ENCODE measurements at places on chromosomes 13 and 19.

- no peak for DNase-seq
Measured at GRCh38 chr13:44976949-44977583, 12.2 kb downstream of the NUFIP1 start.

DNA sequence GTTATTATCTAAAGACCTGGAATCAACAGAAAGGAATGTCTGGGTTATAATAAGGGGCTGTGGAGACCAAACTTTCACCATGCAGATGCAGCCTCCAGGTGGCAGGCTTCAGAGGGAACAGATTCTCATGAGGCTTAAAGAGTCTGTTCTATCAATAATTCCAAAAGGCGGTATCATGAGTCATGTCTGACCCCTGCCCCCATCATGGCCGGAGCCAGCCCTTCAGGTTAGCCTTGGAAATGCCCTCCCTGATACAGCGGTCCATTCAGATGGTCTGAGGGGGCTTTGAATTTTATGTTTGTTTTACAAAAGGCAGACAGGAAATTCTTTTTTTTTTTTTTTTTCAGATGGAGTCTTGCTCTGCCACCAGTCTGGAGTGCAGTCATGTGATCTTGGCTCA is 21.7 kb upstream of the LAMP1 start:
- no peak for DNase-seq

- DNase-seq, result no peak
Measured at GRCh38 chr13:21546372-21546771, 57.6 kb downstream of the MICU2 start.

GRCh38 chr19:44305457-44305856 is 632 bp upstream of the ZNF235 start:
- DNase-seq, result no peak

DNA sequence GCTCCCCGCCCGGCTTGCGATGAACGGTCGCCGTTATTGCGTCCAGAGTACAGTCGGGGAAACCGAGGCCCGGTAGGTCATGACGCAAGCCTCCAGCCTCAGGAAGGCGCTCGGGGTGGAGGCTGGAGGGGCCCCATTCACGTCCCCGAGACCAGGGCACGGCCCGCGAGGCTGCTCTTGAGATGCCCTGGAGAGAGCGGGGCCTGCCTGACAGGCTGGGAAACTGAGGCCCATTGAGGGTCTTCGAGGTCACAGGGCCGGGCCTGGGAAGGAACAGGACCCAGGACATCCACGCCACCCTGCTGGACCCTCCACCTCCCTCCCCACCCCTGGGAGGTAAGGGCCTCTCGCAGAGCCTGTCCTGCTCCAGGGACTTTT is 367 bp downstream of the NDUFS7 start:
- DNase-seq, result no peak

DNA sequence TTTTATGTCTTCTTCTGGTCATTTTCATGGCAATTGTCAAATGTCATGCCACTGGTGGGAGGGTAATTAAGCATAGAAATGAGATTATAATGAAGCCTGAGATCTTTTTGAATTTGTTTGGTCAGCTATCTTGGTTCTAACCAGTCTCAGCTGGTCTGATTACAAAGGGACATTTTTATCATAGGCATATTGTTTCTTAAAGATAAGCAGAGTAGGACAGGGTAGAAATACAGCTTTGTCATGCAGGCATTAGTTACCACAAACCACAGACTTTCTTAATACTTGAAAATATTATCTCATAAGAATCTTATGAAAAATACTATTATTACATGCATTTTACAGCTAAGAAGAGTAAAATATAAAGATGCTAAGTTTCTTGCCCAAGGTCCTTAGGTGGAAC is 1761.5 kb downstream of the PCDH9 start:
- no peak for DNase-seq

- no peak for DNase-seq
Measured at GRCh38 chr13:102721800-102722231, 27.0 kb upstream of the METTL21C start.

- DNase-seq, result peak; percentile 42
Measured at GRCh38 chr19:48496959-48497727, 14.5 kb downstream of the LMTK3 start.

GRCh38 chr13:64272681-64273080 is 2857.0 kb upstream of the PCDH20 start:
- DNase-seq, result no peak

DNA sequence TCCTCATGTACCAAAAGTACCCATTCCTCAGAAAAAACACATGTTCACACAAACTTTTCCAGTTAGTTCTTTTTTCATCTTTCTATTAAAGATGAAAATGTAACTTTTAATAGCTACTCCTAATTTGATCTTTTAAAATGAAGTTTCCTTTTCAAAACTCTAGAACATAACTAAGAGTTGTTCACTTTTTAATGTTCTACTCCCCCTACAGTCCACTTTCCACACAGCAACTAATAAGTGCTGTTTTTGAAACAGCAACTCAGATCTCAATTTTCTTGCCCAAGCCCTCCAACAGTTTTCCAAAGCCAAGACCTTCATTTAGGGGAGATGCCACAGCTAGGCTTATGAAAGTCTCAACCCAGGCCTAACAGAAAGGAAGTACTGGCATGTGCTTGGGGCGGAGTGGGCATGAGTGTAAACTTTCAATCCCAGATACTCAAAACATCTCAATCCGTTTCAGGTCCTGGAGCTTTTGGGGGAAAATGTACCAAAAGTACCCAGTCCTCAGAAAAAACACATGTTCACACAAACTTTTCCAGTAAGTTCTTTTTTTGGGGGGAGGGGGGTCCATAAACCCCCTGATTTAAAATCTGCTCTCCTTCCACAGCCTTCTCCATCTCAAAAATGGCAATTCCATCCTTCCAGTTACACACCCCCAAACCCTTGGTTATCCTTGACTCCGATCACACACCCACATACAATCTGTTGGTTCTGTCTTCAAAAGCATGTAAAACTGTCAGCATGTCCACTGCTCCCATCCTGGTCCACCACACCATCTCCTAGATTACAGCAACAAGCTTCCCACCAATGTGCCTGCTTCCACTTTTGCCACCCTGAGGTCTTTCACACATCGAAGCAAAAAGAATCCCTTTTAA is 2.0 kb downstream of the FBL start:
- DNase-seq, result no peak

GRCh38 chr13:44347949-44348348 is 25.7 kb upstream of the SERP2 start:
- no peak for DNase-seq

DNA sequence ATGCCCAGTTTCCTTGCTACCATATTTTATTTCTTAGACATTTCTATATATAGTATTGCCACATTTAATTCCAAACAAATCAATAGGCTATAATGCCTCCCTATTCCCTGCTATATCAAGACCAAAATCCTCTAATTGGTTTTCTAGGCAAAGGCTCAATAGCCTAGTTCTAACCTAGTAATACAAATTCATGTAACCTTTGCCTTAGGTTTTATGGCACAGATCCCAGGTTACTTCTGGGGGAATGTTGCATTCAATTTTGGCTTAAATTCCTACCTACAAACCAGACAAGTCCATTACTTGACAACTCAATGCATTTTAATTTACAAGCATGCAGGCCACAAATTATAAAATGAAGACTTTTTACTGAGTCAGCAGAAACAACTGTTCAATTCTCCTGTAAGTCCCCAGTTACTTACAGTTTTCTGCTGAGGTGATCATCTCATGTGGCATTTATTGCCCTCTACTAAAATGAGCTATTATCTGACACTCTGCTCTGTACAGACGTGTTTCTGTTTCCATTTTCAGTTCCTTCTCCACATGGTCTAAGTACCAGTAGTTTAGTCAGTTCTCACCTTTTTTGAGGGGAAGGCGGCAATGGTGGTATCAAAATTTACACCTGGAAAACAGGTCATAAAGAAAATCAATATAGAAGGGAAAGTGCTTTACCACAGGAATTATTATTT is 11.7 kb downstream of the KCNRG start:
- no peak for DNase-seq

GRCh38 chr19:48502350-48503018 is 9.2 kb downstream of the LMTK3 start:
- peak; percentile 61 for DNase-seq

- DNase-seq, result no peak
Measured at GRCh38 chr13:22288496-22288895, 617.6 kb downstream of the FGF9 start.

DNA sequence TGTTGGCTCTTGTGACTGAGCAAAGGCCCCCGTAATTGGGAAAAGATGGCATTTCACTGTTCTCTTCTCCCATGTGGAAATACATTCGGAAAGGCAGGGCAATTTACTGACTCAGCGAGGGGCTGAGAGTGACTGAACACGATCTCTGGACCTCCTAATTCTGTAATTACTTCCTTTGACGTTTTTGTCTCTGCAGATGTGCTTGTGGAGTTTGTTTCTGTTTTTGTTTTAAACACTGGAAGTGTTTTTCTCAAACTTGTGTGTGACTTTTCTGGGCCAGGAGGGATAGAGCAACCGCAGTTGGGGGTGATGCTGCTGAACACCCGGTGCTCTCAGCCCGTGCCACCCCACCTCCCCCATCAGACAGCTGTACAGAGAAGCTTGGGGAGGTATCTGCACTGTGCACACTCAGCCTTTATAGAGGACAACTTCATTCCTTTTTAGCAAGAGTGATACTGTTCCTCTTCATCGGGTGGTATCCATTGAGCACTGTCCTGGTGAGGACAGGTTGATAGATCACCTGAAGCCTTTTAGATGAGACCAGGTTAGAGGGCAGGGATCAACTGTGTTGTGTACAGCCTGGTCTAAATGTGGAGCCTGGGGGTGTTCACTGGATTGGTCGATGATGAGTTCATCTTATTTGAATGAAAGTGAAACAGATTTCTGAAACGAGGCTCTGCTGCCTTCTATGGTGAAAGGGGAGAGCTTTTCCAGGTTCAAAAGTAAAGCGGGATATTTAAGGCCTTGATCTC is 117.4 kb downstream of the ESD start:
- DNase-seq, result no peak

DNA sequence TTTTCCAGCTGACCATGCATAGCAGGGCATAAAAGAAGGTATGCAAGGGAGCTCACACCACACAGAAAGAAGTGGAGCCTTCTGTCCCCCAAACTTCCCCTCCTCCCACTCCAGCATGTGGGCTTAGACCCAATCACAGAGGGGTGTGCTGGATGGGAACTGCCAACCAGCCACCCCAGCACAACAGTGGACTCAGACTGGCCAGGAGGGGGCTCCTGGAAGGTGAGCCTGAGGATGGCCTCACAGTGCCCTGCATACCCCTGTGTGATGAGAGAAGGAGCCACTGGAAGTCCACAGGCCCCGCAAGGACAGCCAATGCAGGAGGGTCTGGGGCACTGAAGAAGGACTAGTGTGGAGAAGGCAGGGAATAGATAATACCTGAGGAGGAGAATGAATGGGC is 106.9 kb upstream of the SERP2 start:
- no peak for DNase-seq

- no peak for DNase-seq
Measured at GRCh38 chr13:40187324-40187795, 479.1 kb downstream of the FOXO1 start.

GRCh38 chr13:50720861-50721671 is 122.4 kb downstream of the DLEU7 start:
- DNase-seq, result no peak

GRCh38 chr19:39003188-39003587 is 27.6 kb upstream of the FBXO17 start:
- no peak for DNase-seq

- no peak for DNase-seq
Measured at GRCh38 chr13:39399102-39399501, 203.9 kb downstream of the LHFPL6 start.

- DNase-seq, result no peak
Measured at GRCh38 chr19:45876161-45876410, 9.9 kb downstream of the IRF2BP1 start.

DNA sequence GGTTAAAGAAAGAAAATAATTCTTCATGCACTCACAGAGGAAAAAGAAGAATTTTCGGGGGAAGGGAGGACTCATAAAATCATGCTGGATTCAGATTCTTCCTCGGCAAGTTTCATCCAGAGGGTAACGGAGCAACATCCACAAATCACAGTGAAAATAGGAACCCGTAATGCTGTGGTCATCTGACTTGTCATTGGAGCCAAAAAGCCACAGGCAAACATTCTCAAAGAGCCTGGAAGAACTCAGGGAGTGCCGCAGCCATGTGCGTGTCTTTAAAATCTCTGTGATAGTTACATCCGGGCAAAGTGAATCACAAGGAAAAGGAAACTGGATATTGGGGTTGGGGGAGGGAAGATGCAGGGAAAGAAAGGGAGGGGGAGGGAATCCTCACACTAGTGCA is 33.0 kb upstream of the VSTM2B start:
- peak; percentile 34 for DNase-seq

DNA sequence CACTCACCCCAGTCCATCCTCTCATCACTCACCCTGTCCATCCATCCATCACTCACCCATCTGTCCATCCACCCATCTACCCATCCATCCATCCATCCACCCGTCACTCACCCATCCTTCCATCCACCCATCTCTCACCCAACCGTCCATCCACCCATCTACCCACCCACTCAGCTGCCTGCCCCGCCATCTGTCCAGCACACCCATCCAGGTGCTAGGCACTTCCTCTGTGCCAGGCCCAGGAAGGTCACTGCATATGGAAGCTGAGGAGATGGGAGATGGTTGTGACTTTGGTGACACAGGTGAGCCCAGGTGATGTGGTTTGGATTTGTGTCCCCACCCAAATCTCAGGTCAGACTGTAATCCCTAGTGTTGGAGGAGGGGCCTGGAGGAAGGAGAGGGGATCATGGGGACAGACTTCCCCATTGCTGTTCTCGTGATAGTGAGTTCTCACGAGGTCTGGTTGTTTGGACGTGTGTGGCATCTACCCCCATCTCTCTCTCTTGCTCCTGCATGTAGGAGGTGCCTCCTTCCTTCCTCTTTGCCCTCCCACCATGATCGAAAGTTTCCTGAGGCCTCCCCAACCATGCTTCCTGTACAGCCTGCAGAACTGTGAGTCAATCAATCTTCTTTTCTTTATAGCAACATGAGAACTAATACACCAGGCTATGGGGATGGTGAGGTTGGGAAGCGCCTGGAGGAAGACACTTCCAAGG is 15.9 kb upstream of the C13orf46 start:
- no peak for DNase-seq

DNA sequence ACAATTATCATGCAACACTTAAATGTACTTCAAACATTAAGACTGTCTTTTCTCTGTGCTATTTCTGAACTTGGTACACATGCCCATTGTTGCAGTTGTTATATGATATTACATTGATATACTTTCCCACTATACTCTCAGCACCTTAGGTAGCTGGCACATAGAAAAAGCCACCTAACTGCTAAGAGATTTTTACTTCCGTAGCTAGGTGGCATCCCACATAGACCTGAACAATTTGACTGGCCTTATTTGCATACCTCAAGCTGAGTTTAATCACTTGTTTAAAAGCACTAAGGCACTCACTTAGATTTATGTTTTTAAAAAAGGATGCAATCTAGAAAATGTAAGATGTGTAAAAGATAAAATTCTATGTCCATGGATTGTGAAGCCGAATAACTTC is 194.2 kb downstream of the POU4F1 start:
- no peak for DNase-seq

GRCh38 chr13:77386046-77386445 is 59.2 kb upstream of the MYCBP2 start:
- DNase-seq, result no peak

Measured in left forelimb (tissue), 1 donor.